ENCODE measurements at places on chromosomes 6 and 20.

DNA sequence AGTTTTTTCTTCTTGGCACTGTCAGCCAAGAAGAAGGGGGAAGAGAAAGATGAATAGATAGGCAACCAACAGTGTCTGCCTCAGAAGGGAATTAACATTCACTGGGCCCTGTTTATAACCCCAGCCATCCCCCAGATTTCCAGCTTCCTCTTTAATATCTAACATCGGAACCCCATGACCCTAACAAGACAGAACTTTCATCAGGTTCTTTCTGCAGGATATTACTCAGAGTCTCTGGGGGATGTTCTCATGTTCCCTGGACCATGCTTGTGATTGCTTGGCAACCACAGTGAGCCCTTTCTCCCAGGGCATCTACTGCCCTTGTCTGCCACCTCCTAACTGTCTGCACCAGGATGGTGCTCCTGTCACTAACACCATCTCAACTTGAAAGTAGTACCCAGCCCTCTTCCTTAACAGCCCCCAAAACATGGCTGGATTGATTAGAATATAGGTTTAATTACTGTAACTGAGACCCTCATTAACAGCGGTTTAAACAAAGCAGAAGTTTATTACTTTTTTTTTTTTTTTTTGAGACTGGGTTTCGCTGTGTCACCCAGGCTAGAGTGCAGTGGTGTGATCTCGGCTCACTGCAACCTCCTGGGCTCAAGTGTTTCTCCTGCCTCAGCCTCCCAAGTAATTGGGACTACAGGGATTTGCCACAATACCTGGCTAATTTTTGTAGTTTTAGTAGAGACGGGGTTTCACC is 12.0 kb upstream of the PTPN1 start:
- DNase-seq, result no peak

GRCh38 chr20:46040902-46041535 is 12.0 kb downstream of the SLC12A5 start:
- DNase-seq, result peak; percentile 68

DNA sequence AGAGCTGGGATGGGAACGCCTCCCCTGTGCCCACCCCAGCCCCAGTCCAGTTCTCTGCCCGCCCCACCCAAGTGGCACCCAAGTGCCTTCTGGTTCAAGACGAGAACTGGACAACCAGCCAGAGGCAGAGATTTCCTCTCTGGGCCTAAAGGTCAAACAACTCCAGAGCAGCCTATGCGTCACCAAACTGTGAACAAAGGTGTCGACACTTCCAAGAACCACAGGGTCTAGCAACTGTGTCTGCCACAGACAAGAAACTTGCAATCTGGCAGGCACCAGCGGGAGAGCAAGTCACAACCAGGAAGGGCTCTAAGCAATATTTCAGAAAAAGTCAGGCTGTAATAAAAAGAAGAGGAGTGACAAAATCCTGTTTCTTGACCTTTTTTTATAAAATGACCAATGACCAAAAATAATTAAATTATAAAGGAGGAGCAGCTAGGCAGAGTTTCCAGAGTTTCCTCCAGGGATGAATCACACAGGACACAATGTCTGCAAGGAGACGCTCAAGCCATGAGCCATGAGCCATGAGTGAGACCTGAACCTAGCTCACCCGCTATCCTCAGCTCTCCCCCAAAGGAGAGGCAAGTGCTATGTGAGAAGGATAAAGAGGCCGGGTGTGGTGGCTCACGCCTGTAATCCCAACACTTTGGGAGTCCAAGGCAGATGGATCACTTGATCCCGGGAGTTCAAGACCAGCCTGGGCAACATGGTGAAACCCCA is 11.1 kb downstream of the EDEM2 start:
- no peak for DNase-seq

GRCh38 chr20:9807136-9807535 is 31.7 kb downstream of the PAK5 start:
- DNase-seq, result no peak

GRCh38 chr20:33994222-33994913 is 657 bp downstream of the RALY start:
- DNase-seq, result peak; percentile 86

GRCh38 chr6:170135461-170135820 is 155.4 kb downstream of the DLL1 start:
- no peak for DNase-seq

GRCh38 chr6:88588938-88589337 is 374.5 kb downstream of the RNGTT start:
- no peak for DNase-seq

DNA sequence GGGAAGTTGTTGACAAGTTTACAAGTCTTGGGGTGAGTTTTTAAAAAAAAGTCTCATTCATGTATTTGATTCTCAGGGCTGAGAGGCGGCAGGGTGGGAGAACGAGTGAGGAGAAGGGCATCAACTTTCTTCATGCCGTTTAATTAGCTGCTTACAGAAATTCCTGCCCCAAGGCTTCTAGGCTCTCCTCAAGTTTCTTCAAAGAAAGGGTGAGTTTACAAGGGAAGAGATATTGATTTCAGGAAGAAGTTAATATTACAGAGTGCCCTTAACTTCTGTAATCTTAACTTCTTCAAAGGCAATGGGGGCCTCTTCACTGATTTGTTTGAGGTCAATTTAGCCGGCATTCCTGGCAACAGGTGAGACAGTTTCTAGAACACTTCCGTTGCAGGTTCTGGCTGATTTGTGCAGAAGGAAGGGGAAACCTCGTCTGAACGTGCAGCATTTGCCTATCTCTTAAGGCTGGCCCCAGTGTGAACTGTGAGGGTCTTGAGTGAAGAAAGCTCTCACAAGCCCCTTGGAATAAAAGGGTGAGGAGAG is 3.4 kb upstream of the COL12A1 start:
- no peak for DNase-seq

DNA sequence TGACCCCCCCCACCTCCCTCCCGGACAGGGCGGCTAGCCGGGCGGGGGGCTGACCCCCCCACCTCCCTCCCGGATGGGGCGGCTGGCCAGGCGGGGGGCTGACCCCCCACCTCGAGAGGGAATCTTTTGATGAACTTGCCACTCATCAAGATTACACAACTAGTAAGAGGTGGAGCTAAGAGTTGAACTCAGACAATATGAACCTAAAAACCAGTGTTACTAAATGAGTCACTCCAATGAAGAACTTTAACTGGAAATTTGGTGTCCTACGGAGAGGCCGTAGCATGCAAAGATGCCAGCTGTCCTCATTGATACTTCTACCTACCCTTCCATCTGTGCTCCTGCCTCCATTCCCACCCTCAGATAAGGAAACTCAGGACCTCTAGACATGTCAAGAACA is 42.8 kb downstream of the PFDN4 start:
- no peak for DNase-seq

DNA sequence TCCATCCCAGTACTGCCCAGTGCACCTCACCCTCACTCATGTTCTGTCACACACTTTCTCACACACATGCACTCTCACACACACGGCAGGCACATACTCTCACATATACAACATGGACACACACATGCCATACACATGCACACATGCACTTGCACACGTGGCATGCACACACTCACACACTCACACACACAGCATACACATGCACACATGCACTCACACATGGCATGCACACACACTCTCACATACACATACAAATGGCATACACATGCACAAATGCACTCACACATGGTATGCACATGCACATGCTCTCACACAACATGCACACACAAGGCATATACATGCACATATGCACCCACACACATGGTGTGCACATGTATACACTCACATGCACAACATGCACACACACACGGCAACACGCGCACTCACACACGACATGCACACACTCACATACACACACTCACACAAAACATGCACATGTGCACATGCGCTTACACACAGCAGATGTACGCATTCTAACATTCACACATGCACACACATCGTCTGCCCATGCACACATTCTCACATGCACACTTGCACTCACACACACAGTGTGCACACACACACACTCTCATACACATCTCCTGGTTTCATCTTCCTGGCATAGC is 131.7 kb upstream of the THBS2 start:
- DNase-seq, result no peak

DNA sequence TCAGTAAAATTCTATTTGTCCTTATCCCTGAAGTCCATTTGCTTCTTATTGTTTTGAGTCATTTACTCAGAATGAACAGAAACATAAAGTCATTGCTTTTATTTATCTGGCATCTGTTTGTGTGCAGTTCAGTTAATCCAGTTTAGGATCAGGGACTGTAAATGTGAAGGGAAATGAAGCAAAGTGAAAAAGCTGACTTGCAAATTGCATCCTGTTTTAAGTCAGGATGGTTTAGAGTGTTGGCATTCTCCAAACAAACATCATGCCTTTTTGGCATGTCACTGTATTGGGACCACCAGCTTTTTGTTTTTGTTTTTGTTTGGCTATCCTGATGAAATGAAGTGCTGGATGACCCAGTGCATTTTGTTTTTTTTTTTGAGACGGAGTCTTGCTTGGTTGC is 100.2 kb upstream of the CLDN20 start:
- no peak for DNase-seq

DNA sequence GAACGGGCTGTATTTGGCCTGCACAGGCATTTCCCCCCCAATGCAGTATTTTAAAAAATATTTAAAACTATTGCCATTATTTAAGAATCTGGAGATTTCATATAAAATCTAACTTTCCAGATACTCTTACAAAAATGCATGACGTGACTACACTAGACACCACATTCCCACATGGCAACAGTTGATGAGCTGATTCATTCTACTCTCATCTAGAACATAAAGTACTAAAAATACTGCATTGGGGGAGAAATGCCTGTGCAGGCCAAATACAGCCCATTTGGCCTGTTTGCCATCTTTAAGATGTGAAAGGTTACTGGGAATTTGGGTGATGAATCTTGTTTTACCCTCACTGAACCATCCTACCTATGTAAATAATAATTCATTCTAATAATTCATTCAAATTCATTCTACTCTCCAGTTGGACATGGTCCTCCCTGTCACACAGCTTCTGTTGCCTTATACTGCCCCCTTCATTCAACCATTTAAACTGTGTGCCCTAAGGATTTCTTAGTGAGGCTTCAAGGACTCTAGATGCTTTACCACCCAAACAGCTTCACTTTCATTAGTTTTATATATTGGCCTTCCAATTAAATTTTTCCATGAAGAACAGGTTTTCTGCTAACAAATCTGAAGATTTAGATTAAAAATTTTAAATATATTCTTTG is 6.9 kb upstream of the ZSCAN16 start:
- DNase-seq, result no peak

DNA sequence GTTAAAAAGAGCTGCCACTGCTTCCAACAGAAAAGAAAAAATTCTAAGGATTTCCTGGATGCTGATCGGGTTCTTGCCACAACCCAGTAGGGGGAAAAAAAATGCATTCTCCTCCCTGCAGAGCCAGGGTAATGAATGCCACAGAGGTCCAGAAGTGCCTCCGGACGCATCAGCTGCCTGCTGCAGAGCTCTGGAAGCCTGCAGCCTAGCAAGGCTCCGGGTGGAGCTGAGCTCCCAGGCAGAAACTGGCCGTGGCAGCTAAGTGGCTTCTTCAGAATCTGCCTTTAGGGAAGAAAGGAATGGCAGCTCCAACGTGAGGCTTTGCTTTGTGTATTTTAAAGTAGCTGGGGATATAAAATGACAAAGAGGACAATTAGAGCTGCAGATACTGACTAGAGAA is 155.0 kb downstream of the CFAP61 start:
- DNase-seq, result no peak
